NCI-H2029 (cell line): ENCODE measurements at places on chromosomes 16 and 17.

- no peak for DNase-seq
Measured at GRCh38 chr17:13671341-13671740, 69.6 kb upstream of the HS3ST3A1 start.

GRCh38 chr17:1412185-1413110, 12.4 kb upstream of the YWHAE start:
- no peak for DNase-seq

GRCh38 chr16:80105160-80105559, 435.6 kb upstream of the DYNLRB2 start:
- DNase-seq, result no peak

GRCh38 chr16:67088551-67088950, 21.2 kb upstream of the PHAF1 start:
- no peak for DNase-seq

GRCh38 chr17:1179818-1180742, at the start of gene ABR:
ABR (minus strand) TSS chr17:1179981; CDS start chr17:1179727, 254 bp downstream.
- no peak for DNase-seq

DNA sequence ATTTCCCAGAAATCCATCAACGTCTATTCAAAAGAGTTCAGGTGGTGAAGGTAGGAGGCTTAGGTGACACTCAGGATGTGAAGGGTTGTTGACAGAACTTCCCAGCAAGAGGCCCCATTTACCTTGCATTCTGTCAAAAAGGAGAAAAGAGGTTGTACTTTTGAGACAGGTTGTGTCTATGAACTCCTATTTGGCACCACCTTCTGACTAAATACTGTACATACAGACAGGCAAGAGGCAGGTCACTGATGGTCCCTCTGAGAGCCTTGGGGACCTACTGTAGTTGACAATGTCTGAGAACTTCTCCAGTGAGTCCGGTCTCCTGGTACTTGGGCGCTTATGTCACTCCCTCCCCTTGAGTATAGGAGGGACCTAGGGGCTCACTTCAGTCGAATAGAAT, 479.3 kb upstream of the ZFHX3 start:
- no peak for DNase-seq

DNA sequence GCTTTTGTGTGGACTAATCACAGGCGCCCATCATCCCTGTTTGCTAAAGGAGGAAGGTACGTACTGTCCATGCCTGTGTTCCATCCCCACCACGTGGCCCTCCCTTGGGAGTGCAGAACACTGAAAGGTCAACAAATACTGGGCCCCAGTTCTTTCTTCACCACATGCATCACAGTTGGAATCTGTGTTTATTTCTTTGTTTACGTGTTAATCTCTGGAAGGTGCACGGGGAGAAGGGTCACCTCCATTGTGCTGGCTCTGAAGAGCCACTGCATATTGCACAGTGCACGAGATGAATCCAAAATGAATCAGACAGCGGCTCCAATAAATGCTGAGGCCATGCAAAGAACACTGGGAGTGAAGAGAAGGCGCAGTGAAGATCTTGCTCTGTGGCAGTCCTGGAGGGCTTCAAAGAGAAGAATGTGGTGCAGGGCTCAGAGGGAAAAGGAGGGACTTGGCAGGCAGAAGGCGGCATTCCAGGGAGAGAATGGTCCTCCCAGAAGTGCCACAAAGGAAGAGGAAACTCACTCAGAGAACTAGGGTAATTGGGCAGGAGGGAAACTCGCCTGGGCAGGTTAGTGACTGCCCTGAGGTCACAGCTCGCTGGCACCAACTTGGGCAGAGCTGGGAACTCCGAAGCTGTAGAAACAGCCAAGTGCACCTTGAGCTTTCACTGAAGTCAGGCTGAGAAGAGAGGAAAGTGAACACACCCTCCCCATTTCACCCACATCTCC, 3.7 kb downstream of the RPH3AL start:
- DNase-seq, result no peak

- no peak for DNase-seq
Measured at GRCh38 chr16:69083306-69083941, 22.0 kb upstream of the HAS3 start.

DNA sequence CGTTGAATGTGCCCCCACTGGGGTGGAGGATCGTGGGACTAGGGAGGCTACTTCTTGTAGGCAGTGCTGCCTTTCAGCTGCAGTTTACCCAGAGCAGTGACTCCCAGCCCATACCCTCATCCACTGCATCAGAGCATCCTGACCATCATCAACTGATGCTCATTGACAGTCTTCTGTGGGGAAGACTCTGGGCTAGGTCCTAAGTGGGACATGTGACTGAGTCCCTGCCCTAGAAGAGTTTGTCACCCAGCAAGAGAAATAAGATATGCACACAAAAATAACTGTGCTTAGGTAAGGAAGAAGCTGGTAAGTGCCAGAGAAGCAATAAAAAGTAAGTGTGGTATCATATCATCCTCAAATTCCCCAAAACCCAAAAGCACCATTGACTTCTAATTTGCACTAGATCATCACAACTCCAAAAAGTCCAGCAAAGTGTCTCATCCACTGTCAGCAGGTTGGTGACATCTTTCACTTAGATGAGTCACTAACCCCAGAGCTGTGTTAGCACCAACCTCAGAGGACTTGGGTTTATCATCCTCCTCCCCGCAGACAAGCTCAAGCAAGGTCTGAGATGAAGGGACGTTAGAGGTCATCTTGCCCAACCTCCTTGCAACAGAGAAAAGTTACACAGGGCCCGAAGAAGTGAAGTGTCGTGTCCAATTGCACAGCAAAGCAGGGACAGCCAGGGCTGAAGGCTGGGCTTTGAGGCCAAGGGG, 99.0 kb downstream of the CCDC182 start:
- DNase-seq, result no peak

- no peak for DNase-seq
Measured at GRCh38 chr16:83581994-83582747, 225.6 kb upstream of the HSBP1 start.

DNA sequence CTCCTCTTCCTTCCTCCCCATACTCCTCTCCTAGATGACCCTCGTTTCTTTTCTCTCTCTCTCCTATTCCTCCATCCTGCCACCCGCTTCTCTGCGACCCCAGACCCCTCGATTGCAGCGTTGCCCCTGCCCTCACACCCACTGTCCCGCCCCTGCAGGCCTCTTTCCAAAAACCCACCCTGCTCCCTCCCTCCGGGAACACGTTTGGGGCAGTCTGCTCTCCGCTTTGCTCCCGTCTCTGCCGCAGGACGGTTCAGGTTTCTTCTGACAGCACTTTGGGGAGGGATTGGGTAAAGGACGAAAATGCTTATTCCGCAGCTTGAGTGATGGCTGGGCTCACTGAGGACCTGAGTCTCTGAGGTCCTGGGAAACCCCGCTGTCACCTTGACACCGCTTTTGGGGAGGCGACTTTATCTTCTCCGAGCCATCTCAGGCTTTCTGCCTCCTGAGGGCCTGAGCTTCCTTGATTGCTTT, 690 bp downstream of the NDE1 start:
- no peak for DNase-seq

DNA sequence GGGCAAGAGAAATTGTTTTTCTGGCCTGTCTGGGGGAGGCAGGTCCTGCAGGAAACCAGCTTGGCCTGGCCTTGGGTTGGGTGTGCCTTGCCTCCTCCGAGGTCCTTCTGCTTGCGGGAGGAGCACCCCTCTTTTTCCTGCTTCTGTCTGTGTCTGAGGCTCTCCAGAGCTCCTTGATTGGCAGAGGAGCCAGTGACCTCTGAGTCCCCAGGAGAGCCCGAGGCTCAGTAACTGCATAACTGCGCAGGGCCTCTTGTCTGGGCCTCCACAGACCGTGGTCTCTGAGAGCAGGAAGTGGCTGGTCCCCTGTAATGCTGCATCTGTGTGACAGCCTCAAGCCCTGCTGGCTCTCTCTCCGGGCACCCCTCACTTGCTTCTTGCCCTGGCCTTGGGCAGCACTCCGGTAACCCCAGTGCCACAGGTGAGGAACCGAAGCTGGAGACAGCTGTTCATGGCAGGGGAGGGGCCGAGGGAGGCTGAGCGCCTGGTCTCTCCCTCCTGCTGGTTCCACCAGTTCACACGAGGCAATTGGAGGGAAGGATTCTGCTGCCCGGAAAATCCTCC, 1.6 kb downstream of the CAPN15 start:
- no peak for DNase-seq

- DNase-seq, result no peak
Measured at GRCh38 chr17:12537436-12537835, 128.3 kb upstream of the MYOCD start.

- DNase-seq, result no peak
Measured at GRCh38 chr16:27326738-27327585, 13.2 kb downstream of the IL4R start.

- DNase-seq, result no peak
Measured at GRCh38 chr17:61409301-61410112, 9.9 kb downstream of the TBX2 start.

- DNase-seq, result no peak
Measured at GRCh38 chr17:80919331-80920311, 72.0 kb upstream of the CHMP6 start.
